ENCODE measurements at places on chromosomes 6 and 20.

DNA sequence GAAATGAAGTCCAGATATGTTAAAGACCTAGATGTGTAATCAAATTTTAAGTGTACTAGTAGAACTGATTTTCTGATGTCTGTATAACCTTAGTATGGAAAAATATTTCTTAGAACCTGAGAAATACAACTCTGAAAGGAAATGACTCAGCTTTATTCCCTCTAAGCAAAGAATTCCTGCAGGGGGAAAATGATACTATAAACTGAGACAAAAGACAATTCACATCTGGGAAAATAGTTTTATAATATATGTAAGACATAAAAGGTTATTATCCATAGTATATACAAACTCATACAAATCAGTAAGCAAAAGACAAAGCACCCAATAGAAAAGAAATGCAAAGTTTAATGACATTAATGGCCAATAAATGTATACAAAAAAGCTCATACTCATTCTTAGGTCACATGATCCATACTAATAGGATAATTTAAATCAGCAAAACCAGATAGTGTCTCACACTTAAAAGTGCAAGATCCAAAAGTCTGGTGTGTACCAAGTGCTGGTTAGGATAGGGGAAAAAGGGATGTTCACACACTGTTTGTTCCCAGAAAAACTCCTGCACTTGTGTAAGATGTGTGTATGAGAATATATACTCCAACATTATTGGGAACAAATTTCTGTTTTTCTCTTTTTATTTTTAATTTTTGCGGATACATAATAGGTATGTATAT is 22.6 kb downstream of the RNF217 start:
- no peak overlapping the region for H3K27ac ChIP-seq
- DNase-seq, result no peak
- no peaks in the 10 kb centered on the region for H3K27me3 ChIP-seq
- H3K36me3 ChIP-seq, result peaks cover 11% of the 10 kb centered on the region
- H3K4me3 ChIP-seq, result no peak overlapping the region

DNA sequence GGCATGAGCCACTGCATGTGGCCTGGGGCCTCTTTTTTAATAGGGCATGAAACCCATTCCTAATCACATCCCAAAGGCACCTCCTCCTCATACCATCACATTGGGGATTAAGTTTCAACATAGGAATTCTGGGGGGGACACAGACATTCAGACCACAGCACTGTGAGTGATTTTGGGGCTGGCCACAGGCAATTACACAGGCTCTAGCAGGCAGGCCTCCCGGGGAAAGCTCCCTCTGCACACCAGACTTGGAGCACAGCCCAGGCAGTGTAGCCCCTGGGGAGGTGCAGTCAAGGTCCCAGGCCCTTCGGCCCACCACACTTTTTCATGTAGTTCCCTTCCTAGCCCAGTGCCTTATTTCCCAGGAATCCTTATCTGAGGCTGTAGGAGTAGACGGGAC is 5.5 kb downstream of the SFT2D1 start:
- H3K4me3 ChIP-seq, result no peak overlapping the region
- H3K36me3 ChIP-seq, result peaks cover 6% of the 10 kb centered on the region
- no peaks in the 10 kb centered on the region for H3K27me3 ChIP-seq

- peaks cover 13% of the 10 kb centered on the region for H3K4me1 ChIP-seq
- no peaks in the 10 kb centered on the region for H3K27me3 ChIP-seq
- H3K27ac ChIP-seq, result no peak overlapping the region
- H3K4me3 ChIP-seq, result no peak overlapping the region
- H3K36me3 ChIP-seq, result no peaks in the 10 kb centered on the region
- DNase-seq, result no peak
Measured at GRCh38 chr20:37941992-37942391, 39.1 kb downstream of the VSTM2L start.

DNA sequence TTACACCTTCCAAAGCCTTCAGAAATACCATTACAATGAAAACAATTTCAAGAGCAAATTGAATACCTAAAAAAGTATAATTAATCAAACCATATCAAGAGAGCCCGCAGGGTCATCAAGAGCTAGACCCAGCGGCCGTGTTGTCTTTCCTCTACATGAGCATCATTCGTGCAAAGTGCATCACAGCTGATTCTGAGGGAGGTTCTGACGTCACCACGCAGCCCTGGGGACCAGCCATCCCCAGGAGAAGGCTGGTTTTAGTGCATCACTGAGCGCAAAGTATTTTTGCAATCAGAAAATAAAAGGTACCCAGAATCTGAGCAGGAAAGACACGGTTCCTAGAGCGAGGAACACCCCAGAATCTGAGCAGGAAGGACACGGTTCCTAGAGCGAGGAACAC is 371.4 kb downstream of the CDH4 start:
- no peak for DNase-seq
- no peaks in the 10 kb centered on the region for H3K27me3 ChIP-seq
- no peaks in the 10 kb centered on the region for H3K4me1 ChIP-seq

DNA sequence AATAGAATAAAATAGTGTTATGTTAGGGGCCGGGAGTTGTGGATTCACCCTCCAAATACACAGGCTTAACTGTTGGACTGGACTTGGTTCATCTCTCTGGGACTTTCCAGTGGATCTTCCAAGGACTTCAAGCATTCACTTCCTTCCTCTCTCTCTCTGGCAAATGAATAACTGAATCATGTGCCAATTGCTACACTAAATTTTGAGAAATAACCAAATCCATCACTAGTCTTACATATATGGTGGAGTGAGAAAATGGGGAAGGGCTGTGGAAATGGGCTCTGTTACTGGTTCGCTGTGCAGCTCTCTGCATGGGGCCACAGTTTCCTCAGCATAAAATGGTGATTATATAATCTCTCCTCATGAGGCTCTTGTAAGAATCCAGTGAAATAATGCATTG is 6.8 kb upstream of the KIAA1755 start:
- H3K36me3 ChIP-seq, result peaks cover 4% of the 10 kb centered on the region
- H3K4me1 ChIP-seq, result peaks cover 19% of the 10 kb centered on the region
- no peak overlapping the region for H3K4me3 ChIP-seq
- no peak overlapping the region for H3K27ac ChIP-seq
- H3K27me3 ChIP-seq, result peaks cover 2% of the 10 kb centered on the region

DNA sequence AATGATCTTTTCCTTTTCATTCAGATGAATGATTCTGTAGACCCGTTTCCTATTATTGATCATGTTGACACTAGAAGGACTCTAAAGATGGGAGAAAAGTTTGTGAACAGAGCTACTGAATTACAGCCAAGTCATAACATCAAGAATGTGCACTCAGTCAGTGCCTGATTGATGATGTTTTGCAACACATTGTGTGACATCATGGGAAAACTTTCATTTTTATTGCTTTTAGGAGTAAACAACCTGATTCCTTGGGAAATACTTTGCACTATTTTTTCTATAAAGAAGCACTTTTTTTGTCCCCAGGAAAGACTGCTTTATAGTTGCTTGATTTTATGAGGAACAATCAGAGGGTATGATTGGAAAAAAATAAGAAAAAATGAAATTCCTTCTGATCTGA is 383.8 kb upstream of the JAG1 start:
- no peak overlapping the region for H3K4me3 ChIP-seq
- H3K36me3 ChIP-seq, result no peaks in the 10 kb centered on the region
- no peak overlapping the region for H3K27ac ChIP-seq
- H3K27me3 ChIP-seq, result no peaks in the 10 kb centered on the region
- DNase-seq, result no peak

GRCh38 chr20:54346276-54346675 is 129.1 kb upstream of the DOK5 start:
- H3K36me3 ChIP-seq, result no peaks in the 10 kb centered on the region
- no peaks in the 10 kb centered on the region for H3K27me3 ChIP-seq
- no peak for DNase-seq
- H3K27ac ChIP-seq, result no peak overlapping the region
- H3K4me3 ChIP-seq, result no peak overlapping the region

DNA sequence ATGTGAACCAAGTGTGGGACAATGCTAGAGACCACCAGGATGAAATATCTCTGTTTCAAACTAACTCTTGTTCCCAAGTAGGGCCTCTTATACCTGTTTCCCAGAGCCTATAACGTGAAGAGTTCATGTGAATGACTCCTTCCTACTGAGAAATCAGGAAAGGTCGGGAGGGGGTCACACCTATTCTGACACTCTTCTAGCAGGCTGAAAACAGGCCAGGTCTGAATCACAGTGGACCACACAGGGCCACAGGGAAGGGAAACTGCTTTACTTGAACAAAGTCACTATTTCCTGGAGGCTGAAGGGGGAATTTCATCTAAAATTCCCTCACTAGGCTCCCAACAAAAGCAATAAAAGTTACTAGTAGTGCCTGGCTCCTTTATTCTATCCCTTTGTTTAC is 88.4 kb upstream of the BMP2 start:
- no peak overlapping the region for H3K27ac ChIP-seq
- DNase-seq, result no peak
- H3K4me3 ChIP-seq, result no peak overlapping the region
- H3K4me1 ChIP-seq, result peaks cover 10% of the 10 kb centered on the region
- H3K36me3 ChIP-seq, result no peaks in the 10 kb centered on the region
- H3K27me3 ChIP-seq, result no peaks in the 10 kb centered on the region

All from neural crest cell (in vitro differentiated cells).